COR-L47 (cell line): ENCODE measurements at places on chromosomes 5 and 9.

GRCh38 chr5:82105457-82105856, 133.6 kb downstream of the ATG10 start:
- DNase-seq, result no peak

DNA sequence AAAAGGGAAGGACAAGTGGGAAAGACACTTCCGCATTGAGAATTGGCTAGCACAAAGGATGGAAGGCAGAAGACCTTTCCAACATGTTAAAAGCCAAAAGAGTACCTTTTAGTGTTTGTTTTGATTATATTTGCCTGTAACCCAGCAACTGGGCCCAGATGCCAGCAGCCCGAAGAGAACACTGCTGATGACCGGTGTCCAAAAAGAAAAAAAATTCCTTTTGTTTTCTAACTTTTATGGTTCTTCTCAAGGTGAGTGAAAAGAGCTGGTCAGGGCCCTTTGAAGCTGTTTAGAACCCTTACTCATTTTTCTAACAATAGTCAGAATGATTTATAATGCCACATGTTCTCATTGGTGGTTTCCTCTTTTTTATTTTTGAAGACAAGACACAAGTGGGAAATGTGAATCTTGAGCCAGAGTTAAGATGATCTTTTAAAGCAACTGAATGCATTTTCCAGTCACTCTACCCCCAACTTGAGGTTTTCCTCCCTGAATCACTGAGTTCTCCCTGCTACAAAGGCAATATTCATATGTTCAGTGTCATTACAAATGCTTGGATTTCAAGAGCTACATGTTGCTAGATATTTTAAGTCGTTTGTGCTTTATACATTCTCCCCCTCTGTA, 32.3 kb upstream of the ZNF462 start:
- no peak for DNase-seq

DNA sequence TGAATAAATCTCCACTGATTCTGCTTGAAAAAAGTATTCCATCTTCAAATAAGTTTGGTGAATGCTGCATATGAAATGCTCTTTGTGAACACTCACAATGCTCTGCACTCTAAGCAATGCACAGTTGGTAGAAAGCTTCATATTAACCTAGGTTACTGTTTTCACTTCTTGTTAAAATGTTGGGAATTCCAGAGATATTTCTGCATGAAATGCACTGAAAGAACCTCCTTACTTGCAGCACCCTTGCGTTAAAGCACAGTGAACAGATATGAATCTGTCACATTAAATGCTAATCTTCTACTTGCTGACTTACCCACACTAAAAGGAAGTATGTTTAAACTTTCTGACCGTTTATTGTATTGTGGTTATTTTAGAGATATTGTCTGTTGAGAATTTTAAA, 584.1 kb upstream of the NUDT12 start:
- no peak for DNase-seq

DNA sequence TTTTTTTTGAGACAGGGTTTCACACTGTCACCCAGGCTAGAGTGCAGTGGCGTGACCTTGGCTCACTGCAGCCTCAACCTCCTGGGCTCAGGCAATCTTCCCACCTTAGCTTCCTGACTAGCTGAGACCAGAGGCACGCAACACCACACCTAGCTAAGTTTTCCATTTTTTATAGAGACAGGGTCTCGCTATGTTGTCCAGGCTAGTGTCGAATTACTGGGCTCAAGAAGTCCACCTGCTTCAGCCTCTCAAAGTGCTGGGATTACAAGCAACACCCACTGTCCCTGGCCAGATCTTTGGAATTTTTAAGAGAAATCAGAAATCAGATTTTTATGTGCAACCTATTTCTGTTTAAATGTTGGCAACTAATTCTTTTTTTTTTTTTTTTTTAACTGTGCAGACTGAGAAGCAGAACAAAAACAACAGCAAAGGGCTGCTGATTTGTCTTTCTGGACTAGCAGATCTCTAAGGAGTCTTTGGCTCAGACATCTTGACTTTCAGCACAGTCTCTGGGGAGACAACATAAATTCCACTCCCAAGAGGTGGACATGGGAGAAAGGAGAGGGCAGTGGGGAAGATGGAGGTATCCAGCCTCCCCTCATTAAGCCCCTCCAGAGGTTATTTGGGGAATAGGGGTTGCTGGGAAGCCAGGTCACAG, 54.4 kb upstream of the FABP6 start:
- no peak for DNase-seq

- DNase-seq, result no peak
Observed at GRCh38 chr5:117486261-117486660, 911.6 kb upstream of the SEMA6A start.

GRCh38 chr9:134985451-134985850, 67.7 kb upstream of the FCN1 start:
- DNase-seq, result no peak

DNA sequence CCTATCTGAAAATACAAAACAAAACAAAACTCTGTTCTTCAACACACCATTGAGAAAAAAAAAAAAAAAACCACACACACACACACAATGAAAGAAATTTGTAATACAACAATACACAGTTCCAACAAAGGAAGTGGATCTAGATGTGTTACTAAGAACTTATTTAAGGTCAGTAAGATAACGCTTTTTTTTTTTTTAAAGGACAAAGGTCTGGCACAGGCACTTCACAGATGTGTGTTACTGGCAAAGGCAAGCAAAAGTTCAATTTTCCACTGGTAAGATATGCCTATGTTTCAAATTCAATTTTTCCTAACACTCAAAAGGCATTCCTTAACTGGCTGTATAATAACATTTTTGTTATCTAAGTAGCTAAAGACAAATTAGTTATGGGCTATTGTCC, 3.6 kb downstream of the RFK start:
- no peak for DNase-seq

- DNase-seq, result no peak
Observed at GRCh38 chr5:10946050-10946449, 185.0 kb upstream of the DAP start.

DNA sequence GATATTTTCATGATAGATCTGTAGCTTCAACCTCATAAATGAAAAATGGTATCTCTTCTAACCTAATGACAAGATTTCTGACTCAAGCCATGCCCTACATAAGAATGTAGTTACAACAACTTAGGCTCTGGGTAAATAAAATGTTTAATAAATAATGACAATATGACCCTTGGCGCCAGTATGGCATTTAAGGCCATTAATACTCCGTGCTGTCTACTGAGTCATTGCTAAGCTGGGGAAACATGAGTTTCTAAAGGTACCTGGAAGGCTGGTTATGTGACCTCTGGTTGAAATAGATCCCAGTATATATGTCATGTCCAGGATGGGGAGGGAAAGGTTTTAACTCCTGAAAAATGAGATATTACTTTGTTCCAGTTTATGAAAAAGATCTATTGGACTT, 58.0 kb upstream of the CEMIP2 start:
- DNase-seq, result no peak

GRCh38 chr5:11792621-11793020, 111.6 kb downstream of the CTNND2 start:
- no peak for DNase-seq

- peak; percentile 16 for DNase-seq
Observed at GRCh38 chr9:79020276-79020675, 551.5 kb upstream of the TLE4 start.

DNA sequence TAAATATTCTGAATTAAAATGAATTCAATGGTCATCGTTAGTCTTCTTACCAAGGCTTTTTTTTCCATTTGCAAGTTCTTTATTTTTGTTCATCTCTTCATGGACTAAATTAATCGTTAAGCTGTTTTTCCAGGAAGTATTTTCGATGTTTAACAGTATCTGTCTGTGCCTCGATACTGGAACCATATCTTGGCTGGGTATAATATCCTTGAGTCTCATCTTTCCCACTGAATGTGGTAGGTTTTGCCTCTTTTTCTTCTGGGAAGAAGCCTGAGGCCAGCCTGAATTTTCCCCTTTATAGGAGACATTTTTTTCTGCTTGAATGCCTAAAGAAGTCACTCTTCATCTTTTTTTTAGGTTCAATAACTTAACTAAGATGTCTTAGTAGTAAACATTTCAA, 4.0 kb upstream of the SEPTIN8 start:
- DNase-seq, result no peak

GRCh38 chr9:128723352-128723865, 518 bp downstream of the ZDHHC12 start:
- no peak for DNase-seq

- DNase-seq, result no peak
Observed at GRCh38 chr9:5698810-5699556, 70.1 kb downstream of the RIC1 start.

DNA sequence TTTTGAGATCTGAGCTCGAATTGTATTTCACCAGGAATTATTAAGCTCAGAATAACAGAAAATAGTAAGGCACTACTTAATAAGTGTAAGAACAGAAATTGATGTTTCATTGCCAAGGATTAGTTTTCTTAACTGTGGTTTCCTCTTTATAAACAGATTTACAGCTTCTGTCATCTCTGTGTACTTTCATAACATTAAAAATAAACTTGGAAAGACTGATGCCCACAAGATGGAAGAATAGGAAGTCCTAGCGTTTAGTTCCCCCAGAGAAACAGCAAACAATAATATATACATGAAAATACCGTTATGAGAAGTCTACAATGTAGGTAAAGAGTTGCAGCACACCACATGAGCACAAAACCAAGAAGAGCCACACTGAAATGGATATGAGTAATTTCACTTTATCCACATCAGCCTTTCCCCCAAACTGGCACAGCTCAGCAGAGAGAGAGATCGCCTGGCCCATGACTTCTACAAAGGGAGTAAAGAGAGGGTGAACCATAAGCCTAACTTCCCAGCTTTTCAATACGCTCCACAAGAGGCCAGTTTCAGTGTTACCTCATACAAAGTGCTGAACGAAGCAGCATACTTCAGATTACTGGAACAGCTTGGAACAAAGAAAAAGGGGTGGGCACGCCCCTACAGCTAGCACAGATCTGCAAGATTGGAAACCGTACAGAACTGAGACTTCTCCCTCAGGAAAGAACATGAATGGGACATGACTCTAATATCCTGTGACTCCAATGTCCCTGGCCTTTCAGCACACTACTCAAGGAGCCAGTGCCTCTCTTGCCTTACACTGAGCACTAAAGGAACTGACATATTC, 75.4 kb downstream of the EMB start:
- no peak for DNase-seq

- no peak for DNase-seq
Observed at GRCh38 chr9:124286292-124286931, 28.7 kb downstream of the NEK6 start.

GRCh38 chr9:81652058-81652687, 37.2 kb downstream of the TLE1 start:
- peak; percentile 15 for DNase-seq

DNA sequence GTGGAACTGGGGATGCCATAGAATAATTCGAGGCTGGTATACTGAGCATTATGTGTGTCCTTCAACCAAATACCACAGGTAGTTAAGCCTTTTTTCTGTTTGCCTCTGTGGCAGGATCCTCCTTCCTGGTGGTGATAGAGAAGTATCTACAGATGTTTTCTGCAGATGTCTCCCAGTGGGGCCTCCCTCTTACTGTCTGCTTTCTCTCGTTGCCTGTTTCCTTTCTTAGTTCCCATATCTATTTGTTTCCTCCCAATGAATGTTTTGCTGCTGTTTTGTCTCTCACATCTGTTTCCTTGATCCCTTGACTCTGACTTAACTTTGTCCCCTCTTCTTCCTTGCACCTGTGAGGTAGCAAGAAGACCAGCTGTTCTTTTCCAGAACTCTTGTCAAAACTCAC, 130.9 kb upstream of the NUDT12 start:
- no peak for DNase-seq

GRCh38 chr9:121640076-121640475, 11.4 kb upstream of the DAB2IP start:
- no peak for DNase-seq

DNA sequence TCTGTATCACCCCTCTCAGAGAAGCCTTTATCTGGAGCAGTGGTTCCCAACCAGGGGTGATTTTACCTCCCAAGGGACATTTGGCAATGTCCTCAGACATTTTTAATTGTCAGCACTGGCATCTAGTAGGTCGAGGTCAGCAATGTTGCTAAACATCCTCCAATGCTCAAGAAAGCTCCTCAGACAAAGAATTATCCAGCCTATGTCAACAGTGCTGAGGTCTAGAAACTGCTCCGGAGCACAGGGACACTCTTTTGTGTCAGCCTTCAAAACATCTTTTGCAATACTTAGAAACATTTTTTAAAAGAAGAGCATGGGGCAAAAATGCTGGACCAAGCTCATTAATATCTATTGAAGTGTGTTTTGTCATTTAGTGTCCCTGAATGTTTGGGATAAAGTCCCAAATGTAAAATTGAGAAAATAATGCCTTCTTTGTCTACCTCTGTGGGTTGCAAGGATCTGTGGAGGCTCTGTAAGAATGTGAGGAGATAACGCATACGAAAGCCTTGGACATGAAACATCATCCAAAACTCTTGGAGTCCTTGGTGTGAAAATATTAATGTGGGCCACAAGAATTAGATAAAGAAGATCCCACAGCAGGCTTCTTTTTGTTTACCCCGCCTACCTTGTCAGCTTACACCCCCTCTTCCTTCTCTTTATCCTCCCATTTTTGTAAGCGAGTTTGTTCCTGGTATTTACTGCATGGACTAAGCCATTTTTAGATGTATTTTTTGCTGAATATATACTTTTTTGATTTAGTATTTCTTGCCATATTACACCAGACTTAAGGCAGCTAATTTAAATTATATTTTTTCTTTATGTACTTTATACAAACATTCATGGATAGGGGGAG, 193.5 kb downstream of the CD180 start:
- no peak for DNase-seq

GRCh38 chr5:18305288-18305924, 671.1 kb downstream of the TAF11L14 start:
- peak; percentile 20 for DNase-seq

DNA sequence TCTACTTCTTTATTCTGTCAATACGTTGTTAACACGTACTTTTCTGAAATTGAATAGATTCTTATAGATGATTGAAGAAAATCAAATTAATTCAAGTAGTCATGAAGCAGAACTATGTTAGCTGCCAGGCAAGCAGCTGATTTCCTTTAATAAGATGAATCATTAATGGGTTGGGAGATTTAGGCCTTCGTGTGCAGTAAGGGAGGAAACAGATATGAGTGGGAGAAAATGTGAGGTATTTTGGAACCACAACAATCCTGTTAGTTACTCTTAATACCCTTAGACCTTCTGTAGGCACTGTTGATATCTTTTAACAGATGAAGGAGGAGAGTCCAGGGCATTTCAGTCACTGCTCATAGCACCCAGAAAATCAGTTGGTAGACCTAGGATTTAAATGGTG, 121.0 kb downstream of the AOPEP start:
- DNase-seq, result no peak

DNA sequence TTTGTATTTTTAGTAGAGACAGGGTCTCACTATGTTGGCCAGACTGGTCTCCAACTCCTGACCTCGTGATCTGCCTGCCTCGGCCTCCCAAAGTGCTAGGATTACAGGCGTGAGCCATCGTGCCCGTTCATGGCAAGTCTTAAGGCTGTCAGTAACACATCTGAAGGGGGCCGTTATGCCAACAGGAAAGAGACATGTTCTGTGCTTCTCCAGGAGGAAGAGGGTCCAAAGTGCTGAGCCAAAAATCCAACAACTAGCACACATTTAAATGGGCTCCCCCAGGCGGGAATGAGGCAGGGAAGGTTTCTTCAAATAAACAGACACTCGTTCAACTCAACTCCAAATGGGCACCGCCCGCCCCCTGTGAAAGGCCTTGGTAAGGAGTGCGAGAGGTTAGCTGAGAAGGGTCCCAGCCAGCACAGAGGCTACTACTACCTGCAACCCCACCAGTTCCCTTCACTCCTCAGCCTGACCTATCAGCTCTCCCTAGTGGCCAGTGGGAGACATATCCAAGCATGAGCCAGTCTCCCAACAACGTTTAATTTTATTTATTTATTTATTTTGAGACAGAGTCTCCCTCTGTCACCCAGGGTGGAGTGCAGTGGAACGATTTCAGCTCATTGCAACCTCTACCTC, 84.1 kb upstream of the DMRT1 start:
- no peak for DNase-seq

- no peak for DNase-seq
Observed at GRCh38 chr9:134491196-134491835, 150.3 kb upstream of the COL5A1 start.
